GM13977 (cell line): ENCODE measurements at places on chromosomes 11 and 22.

- DNase-seq = no peak
These were observed 3.0 kb downstream of the TOLLIP start for GRCh38 chr11:1306186-1307162.

GRCh38 chr11:44364596-44364995 lies 54.7 kb upstream of the ALX4 start:
- no peak for DNase-seq

DNA sequence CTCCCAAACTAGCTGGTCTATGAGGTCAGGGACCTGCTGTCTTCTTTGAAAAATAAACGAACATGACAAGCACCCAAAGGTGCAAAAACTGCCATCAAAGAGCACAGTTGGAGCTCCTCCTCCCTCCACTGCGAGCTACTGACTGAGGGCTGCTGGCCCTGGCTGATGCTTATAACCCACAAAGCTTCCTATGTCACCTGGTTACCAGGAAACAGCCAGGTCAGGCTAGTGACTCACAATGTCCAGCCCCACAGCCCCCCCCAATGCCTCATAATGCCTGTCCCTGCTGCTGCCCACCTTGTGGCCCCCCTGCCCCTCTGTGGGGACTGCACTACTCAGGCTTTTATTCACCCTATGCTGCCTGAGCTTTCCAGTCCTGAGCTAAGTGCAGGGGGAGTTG lies at the start of gene DRICH1:
Gene DRICH1 (minus strand): TSS at position 144 of the 400 bp plus-strand sequence. CDS start 298 bp downstream, outside the sequence.
- DNase-seq = no peak

DNA sequence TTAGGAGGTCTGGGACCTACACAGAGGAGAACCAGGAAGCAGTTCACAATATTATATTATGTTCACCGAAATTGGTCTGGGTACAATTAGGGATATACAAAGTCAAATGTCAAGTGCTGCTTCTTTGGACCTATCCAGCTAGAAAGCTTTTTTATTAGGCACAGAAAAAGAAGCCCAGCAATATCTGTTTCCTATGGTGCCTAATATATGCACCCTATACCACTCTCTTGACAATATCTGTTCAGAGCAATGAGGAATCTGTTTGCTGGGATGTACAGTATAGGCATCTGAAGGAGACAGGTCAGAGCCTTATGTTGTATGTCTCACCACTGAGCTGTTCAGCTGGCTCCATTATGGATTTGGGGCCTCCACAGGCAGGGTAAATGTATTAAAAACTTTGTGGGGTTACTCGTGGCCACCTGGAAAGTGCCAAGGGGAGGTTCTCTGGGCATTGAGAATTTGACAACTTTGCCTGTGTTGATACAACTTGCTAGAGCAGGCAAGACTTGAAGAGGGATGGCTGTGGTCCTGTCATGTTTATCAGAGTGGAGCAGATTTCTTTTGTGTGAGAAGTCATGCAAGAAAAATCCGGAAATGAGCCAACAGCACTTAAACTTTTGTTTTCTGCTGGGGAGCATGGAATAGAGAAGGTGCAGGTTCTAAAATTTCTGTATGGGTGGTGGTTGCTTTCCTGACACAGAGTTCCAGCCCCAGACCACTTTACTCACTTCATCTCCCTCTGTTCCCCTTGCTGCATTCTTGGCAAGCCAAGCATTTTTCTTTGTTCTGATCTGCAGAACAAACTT lies 10.1 kb downstream of the STIM1 start:
- DNase-seq = no peak

GRCh38 chr11:32288276-32288675 lies 147.1 kb downstream of the WT1 start:
- no peak for DNase-seq

- DNase-seq = no peak
These were observed 57.6 kb downstream of the LIF start for GRCh38 chr22:30188911-30189310.

- peak; percentile 37 for DNase-seq
These were observed 98.2 kb downstream of the LDLRAD3 start for GRCh38 chr11:36041988-36042611.

GRCh38 chr22:17121233-17122195 lies at the start of gene TMEM121B:
Gene TMEM121B, minus strand, starts transcription at chr22:17121360. Its CDS starts 233 bp downstream, at chr22:17121127.
- DNase-seq = no peak

- DNase-seq = no peak
These were observed 30.8 kb downstream of the SLC5A1 start for GRCh38 chr22:32073823-32074380.

DNA sequence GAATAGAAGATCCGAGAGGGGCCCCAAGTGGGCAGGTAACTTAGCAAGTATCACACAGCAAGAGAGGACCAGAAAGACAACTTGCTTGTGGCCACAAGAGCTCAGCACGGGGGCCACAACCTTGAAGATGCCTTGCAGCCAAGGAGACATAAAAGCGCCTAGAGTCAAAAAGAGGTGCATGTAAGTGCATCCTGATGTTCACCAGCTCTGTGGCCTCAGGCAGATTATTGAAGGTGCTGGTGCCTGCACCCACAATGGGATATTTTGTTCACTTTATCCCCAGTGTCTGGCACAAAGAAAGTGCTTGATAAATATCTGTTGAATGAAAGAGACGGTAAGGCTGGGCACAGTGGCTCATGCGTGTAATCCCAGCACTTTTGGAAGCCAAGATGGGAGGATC lies 106.0 kb upstream of the ASPHD2 start:
- DNase-seq = no peak

GRCh38 chr11:97557399-97557798 lies 1167.6 kb downstream of the JRKL start:
- no peak for DNase-seq

GRCh38 chr11:62757846-62758788 lies 3.3 kb upstream of the POLR2G start:
- no peak for DNase-seq

DNA sequence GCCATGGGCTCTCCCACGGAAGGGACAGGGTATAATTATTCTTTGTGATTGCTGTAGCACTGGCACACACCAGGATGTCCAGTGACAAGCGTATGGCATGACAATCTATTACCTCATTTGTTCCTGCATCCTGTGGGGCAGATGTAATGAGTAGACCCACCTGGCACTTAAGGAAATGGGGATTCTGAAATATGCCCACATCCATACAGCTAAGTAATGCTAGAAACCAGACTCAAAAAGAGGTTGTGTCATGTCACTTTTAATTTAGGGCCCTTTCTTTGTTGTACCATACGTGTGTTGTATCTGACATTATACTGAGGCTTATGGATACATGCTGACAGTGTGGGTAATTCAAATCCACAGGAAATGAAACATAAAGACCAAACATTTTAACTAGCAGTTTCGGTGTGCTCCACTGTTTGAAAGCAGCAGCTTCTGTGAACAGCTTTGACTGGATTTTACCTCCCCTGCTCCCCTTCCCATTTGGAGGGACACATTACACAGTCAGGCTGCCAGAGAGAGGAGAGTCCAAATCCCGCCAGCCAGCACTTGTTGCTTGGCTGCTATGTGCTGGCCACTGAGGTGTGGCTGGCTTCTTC lies 21.2 kb downstream of the GRAMD1B start:
- no peak for DNase-seq

- DNase-seq = no peak
These were observed 11.0 kb upstream of the CWF19L2 start for GRCh38 chr11:107468596-107468995.

GRCh38 chr11:709109-709997 lies 3.3 kb downstream of the EPS8L2 start:
- DNase-seq = no peak

DNA sequence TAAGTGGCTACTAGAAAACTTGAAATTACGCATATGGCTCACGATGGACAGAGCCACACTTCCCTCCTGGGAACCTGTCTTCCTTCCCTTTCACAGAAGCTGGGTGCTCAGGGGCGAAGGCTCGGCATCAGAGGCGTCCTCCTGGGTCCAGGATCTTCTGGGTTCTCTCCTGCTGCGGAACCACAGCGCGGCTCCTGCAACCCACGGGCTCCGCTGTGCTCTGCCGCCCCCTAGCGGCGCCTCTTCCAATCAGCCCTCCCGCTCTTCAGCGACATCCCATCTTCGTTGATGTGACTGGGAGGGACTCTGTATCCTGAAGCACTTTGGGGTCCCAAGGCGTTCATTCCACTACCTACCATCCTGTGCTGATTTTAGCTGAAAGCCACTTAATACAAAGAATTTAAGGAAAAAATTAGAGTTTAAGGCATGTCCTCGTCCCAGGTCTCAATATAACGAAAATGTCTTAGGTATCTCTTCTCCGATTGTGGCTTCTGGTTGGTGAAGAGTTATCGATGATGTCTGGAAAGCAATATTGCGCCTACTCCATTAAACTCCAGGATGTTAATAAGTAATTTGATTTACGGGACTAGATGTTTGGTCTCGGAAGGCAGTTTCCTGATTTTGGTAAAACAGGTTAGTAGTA lies 14.8 kb upstream of the RPS3 start:
- peak; percentile 86 for DNase-seq

DNA sequence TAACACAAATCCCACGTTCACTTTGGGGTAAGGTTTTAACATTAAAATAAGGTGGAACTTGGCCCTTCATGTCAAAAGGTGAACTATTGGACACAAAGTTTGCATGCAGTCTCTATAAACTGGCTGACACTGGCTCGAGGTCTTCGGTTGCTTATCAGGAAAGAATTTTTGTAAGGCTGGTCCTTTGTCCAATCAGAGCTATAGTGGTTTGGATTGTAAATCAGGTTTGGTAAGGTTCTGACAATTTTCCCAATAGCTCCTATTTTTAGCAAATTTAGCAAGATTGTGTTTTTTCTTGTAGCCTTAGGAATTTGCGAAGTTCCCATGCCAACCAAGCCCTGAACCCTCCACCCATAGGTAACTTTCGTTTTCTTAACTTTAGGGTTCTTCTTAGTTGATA lies 17.6 kb upstream of the MED17 start:
- no peak for DNase-seq

DNA sequence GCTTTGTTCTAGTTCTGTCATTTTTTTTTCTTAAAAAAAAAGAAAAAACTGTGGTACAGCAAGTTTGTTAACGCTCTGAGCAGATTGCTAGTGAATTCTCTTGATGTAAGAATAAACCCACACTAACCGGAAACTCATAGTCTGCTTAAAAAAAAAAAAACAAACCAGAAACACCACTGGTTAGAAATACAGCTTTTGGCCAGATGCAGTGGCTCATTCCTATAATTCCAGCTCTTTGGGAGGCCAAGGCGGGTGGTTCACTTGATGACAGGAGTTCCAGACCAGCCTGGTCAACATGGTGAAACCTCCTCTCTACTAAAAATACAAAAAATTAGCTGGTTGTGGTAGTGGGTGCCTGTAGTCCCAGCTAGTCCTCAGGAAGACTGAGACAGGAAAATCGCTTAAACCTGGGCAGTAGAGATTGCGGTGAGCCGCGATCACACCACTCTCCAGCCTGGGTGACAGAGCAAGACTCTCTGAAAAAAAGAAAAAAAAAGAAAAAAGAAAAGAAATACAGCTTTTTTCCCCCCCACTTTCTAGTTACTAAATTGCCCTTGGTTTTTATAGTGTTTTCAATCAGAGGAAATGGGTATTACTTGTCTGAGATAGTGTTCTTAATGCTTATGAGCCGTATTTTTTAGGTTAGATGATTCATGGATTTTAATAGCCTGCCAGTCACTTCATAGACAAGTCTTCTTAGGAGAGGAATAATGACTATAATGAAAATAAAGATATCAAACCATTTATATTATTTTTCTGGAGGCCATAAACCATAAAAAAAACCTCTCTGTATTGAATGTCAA lies 222.8 kb downstream of the DDX10 start:
- DNase-seq = no peak

DNA sequence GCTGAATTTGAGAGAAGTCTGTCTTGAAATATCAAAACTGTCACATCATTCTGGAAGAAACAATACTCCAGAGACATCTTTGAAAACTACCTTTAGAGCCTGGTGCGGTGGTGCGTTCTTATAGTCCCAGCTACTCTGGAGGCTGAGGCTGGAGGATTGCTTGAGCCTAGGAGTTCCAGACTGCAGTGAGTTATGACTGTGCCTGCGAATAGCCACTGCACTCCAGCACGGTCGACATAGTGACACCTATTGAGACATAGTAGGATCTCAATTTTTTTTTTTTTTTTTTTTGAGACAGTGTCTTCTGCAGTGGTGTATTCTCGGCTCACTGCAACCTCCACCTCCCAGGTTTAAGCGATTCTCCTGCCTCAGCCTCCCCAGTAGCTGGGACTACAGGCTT lies 11.5 kb upstream of the AIFM3 start:
- DNase-seq = no peak

GRCh38 chr11:109956124-109956793 lies 136.9 kb upstream of the ZC3H12C start:
- no peak for DNase-seq

DNA sequence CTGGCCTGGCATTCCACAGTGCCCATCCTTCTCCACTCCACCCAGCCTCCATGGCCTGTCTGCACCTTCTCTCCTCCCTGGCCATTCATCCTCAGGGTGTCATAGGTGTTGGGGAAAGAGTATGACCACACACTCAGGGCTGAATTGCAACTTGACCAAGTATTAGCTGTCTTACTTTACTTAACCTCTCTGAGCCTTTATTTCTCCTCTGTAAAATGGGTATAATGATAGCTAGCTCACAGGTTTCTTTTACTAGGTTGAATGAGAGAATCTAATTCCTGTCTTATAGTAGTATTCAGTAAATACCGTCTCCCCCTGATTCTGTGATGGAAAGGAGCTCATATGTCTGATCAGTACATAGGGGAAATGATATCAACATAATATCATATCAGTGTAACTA lies 16.0 kb downstream of the PANX1 start:
- DNase-seq = no peak

- no peak for DNase-seq
These were observed 68.7 kb downstream of the PPFIBP2 start for GRCh38 chr11:7582338-7582985.

GRCh38 chr22:35611891-35612576 lies 5.1 kb downstream of the MB start:
- no peak for DNase-seq

DNA sequence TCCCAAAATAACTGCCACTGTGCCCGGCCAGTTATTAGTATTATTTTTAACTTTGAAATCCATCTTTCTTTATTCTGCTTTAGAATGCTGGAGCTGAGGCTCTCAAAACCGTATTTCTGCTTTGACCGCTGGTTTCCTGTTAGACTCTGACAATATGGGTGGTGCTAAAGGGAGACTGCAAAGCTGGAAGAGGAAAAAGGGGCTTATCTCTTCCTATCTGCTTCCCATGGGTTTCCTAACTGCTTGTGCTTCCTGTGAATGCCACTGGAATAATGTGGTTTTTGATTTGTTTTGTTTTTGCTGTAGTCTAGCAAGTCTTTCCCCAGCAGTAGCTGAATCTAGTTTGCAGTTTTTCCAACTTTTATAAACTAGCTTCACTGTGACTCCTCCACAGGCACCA lies 43.6 kb downstream of the XRRA1 start:
- no peak for DNase-seq

- DNase-seq = no peak
These were observed at the start of gene KREMEN1 for GRCh38 chr22:29072979-29073617. Gene KREMEN1, plus strand, starts transcription at chr22:29073035. Its CDS starts 96 bp downstream, at chr22:29073131.

GRCh38 chr11:83862691-83863090 lies 576.5 kb upstream of the CCDC90B start:
- DNase-seq = no peak
